RWPE2 (cell line): ENCODE measurements at places on chromosomes 12 and 14.
A peak's percentile ranks its signal among the peaks of the same experiment; 100 is the strongest.

DNA sequence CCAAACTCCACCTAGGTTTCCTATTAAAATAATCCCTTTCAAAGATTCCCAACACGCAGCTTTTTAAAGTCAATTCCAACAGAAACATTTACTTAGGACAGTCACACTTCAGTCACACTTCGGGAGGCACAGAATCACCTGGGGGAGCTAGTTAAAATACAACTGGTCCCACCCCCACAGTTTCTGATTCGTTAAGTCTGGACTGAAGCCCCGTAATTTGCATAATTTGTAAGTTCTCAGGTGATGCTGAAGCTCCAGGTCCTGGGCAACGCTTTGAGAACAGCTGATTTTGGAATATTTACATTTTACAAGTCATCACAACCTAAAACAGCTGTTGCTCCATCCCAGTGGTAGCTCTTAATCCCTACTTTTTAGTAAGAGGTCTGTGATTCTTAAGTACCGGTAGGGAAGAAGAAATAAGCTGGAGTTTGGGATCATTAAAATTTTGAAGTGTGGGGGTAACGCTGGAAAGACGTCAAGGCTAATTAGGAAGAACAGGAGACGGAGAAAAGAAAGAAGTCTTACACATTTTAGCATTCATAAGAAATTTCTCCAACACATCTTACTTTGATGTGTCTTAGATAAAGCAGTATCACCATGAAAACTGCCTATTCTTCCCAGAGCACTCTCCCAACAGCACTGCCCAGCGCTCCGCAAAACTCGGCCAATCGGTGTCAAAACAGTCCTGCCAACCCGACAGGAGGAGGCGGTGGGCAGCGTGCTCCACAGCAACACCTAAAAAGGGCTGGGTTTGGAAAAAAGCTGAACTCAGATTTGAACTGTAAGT lies 1.1 kb downstream of the IPO8 start:
- H3K4me1 ChIP-seq, result peaks cover 10% of the 10 kb centered on the region
- DNase-seq, result no peak
- no peaks in the 10 kb centered on the region for H3K27me3 ChIP-seq
- 0 out of 2 replicates have a peak, but pooled peaks cover 6% of the 10 kb centered on the region for H3K36me3 ChIP-seq
- H3K4me3 ChIP-seq, result peak overlapping the region; percentile 64

GRCh38 chr12:125856896-125857295 lies 791.7 kb downstream of the AACS start:
- no peak overlapping the region for H3K27ac ChIP-seq
- no peaks in the 10 kb centered on the region for H3K4me1 ChIP-seq
- H3K36me3 ChIP-seq, result no peaks in the 10 kb centered on the region
- H3K4me3 ChIP-seq, result no peak overlapping the region
- H3K27me3 ChIP-seq, result no peaks in the 10 kb centered on the region
- DNase-seq, result no peak

DNA sequence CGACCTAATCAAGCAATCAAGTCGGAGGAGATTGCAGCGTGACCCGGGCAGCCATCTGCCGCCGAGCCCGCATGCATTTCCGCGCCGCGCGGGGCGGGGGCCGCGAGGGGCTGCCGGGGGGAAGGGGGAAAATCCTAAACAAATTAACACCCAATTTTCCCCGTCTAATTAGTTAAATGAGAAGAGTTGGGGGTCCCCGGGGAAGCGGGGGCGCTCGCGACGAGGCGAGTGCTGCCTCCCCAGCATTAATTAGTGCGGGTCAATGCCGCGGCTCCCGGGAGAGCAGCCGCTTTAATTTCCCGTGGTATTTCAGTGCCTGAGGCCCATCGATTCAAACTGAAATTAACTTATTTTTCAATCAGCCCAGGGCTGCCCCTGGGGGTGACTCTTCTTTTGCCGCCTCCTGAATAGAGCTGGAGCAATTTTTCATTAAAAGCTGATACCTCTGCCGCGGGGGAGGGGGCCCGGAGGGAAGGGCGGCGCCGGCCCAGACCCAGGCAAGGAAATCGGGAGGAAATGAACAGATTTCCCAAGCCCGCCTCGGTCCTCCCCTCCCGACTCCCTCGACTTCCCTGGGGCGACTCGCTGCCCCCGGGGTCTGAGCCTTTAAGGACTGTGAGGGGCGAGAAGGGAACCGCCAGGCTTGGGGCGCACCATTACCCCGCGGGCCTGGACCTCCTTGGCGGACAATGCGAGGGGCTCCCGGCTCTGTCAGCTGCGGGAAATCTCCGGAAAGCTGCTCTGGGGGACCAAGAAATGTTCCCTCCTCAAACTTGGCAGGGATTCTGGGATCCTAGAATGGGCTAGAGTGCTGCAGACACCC lies 18.9 kb downstream of the VSX2 start:
- DNase-seq, result no peak
- H3K4me1 ChIP-seq, result peaks cover 6% of the 10 kb centered on the region
- H3K27me3 ChIP-seq, result peaks cover 12% of the 10 kb centered on the region
- peak overlapping the region; percentile 37 for H3K4me3 ChIP-seq
- no peak overlapping the region for H3K27ac ChIP-seq

DNA sequence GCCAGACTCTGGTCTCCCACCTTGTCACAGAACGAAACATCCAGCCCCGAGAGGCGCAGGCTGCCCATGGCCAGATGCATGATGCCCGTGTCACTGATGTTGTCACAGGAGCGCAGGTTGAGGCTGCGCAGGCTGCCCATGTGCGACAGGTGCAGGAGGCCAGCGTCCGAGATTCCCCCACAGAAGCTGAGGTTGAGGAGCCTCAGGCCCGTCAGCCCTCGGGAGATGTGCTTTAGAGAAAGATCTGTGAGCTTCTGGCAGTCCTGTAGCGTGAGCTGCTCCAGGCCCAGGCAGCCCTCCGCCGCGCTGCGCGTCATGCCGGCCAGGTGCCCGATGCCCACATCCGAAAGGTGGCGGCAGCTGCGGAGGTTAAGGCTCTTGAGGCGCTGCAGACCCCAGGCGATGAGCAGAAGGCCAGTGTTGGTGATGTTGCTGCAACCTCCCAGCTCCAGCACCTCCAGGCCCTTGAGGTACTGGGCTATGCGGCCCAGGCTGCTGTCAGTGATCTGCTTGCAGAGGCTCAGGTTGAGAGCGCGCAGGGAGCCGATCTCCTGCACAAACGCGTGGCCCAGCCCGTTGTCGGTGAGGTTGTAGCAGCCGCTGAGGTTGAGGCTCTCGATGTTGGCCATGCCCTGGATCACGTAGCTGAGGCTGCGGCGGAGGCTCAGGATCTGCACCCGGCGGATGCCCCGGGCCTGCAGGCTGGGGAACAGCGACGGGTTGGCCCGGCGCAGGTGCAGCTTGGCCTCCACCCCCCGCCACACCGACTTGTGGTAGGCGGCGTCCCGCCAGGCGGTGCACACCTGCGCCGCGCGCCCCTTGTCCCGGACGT lies 991 bp downstream of the FBXL14 start:
- peak; percentile 81 for DNase-seq
- H3K27me3 ChIP-seq, result no peaks in the 10 kb centered on the region
- peak overlapping the region; percentile 100 for H3K4me3 ChIP-seq
- H3K36me3 ChIP-seq, result peaks cover 7% of the 10 kb centered on the region; the same call in 1 of the 2 replicates
- peak overlapping the region; percentile 83 for H3K27ac ChIP-seq

DNA sequence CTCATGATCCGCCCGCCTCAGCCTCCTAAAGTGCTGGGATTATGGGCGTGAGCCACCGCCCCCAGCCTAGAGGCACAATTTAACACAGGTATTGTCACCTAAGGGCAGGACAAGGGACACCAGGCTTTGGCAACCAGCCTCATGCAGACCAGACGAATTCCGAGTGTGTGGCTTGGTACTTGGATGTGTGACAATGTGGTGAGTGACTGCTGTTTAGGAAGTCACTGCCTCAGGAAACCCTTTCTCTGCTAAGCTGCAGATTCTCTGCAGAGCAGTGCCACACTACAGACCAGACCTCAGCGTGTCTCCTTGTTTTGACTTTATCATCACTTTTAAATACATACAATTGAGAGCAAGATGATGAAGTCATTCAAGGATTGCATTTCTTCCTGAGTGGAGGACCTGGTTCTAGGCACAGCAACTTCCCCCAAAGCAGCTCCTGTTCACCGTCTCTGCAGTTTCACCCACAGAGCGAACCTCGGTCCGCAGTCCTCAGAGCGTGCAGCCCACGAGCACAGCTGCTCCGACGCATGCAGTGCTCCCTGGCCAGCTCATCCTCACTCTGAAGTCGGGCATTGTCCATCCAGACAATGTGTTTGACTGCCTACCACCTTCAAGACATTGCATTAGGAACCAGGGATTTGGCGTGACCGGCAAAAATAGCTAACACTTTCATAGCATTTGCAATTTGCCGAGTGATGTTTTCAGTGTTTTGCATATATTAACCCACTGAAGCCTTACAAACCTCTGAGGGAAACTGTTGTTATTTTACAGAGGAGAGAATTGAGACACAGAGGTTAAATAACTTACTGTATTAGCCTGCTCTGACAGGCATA lies 235.2 kb downstream of the CHST11 start:
- peaks cover 7% of the 10 kb centered on the region for H3K4me1 ChIP-seq
- H3K27me3 ChIP-seq, result no peaks in the 10 kb centered on the region
- H3K36me3 ChIP-seq, result no peaks in the 10 kb centered on the region
- no peak overlapping the region for H3K4me3 ChIP-seq

DNA sequence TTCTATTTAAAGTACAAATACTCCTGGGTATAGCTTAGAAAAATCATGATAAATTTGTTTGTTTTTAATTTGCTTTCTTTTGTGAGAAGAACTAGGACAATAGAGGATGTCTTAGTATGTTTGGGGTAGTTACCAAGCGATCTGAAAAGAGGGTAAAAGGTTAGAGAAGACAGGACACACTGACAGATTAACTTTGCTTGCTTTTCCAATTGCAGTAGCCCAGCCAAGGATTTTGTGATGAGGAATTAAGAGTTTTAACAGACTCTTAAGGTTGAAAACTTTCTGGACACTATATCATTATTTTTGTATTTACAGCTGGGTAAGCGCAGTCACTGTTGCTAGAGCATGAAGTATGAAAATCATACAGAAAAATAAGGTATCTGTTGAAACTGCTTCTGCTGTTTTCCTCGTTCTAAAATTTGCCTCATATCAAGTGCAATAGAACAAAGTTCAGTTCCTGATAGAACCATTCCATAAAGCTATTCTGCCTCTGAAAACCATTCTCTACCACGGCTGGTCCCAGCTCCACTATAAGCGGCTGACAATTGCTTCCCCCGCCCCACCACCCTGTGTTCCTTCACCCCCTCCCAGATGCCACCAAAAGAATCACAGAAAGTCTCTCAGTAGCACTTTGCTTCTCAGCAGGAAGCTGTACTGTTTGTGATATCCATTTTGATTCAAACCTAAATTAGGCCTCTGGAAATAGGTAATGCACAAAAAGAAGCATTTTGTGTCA lies 413.4 kb downstream of the BCAT1 start:
- no peaks in the 10 kb centered on the region for H3K4me1 ChIP-seq
- H3K27me3 ChIP-seq, result no peaks in the 10 kb centered on the region
- H3K4me3 ChIP-seq, result no peak overlapping the region
- H3K36me3 ChIP-seq, result no peaks in the 10 kb centered on the region
- H3K27ac ChIP-seq, result no peak overlapping the region

- H3K36me3 ChIP-seq, result no peaks in the 10 kb centered on the region
- H3K4me1 ChIP-seq, result no peaks in the 10 kb centered on the region
- H3K27me3 ChIP-seq, result peaks cover 10% of the 10 kb centered on the region
- DNase-seq, result no peak
Measured at GRCh38 chr12:45124485-45125155, 73.7 kb upstream of the DBX2 start.

DNA sequence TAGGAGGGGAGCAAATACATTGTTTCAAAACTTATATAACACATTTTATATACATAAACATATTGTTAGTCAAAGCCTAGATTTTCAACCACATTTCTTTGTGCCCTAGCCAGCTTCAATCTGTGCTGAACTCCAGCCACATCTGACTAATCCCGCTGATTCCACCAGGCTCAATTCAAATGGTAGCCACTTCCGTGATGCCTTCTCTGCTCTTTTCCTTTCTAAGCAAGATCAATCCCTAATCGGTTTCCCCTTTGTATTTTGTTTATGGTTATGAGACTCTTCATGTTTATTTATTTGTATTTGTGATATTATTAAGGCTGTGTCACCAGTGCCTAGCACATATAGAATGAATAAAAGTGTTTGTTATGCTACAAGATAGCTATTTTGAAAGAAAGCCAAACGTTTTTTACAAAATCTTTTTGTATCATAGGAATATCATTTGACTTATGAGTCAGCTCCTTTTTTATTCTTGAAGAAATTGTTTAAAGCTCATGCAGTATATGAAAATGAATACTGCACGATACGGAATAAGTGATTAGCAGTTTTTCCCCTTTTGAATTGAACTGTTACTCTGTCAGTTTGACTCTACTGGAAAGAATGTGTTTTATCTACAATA lies 110.2 kb downstream of the PLEKHA5 start:
- no peak for DNase-seq
- H3K4me3 ChIP-seq, result no peak overlapping the region
- no peaks in the 10 kb centered on the region for H3K27me3 ChIP-seq
- no peaks in the 10 kb centered on the region for H3K4me1 ChIP-seq

GRCh38 chr12:131092901-131093603 lies 139.3 kb downstream of the ADGRD1 start:
- DNase-seq, result no peak
- H3K27ac ChIP-seq, result no peak overlapping the region

GRCh38 chr14:48454887-48455286 lies 779.5 kb upstream of the MDGA2 start:
- peaks cover 16% of the 10 kb centered on the region for H3K27me3 ChIP-seq
- no peak for DNase-seq
- no peak overlapping the region for H3K4me3 ChIP-seq
- no peaks in the 10 kb centered on the region for H3K4me1 ChIP-seq
- H3K36me3 ChIP-seq, result no peaks in the 10 kb centered on the region
- no peak overlapping the region for H3K27ac ChIP-seq

GRCh38 chr14:101234244-101234937 lies 326.9 kb upstream of the DIO3 start:
- H3K4me3 ChIP-seq, result no peak overlapping the region
- peak; percentile 52 for DNase-seq
- H3K27me3 ChIP-seq, result no peaks in the 10 kb centered on the region
- H3K27ac ChIP-seq, result no peak overlapping the region
- H3K36me3 ChIP-seq, result no peaks in the 10 kb centered on the region

DNA sequence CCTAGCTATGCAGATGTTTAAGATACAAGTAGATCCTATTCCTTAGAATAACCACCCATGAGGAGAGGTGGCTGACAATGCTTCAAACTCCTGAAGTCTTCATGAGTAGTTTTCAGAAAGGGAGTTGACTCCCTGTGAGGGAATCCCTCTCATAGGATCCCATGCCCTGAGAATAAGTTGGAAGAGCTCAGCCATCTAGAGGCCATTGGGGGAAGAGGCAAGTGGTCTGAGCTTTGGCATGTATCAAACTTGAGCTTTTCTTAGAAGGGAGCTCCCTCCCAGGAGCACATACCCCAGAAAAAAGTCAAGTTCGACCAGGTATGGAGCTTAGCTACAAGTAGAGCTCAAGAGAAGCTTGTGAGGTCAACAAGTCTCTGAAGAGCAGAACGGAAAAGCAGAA lies 165.7 kb upstream of the RBM19 start:
- peaks cover 4% of the 10 kb centered on the region for H3K27me3 ChIP-seq
- DNase-seq, result no peak
- no peaks in the 10 kb centered on the region for H3K36me3 ChIP-seq
- H3K4me1 ChIP-seq, result no peaks in the 10 kb centered on the region

DNA sequence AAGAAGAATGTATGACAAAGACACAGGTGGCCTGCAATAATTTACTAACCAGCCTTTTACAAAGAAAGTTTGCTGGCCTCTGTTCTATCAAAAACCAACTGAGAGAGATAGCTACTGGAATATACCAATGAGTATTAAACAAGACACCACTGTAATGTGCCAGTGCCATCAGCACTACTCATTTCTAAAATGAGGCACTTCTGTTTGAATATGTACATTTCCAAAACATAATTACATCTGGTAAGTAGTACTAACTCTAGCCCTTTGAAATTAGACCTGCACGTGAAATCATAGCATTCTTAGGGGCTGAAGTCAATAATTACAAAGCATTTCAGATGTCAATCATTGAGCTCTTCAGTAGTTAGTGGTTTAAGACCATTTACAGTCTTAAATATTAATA lies 6.9 kb upstream of the SYCP3 start:
- no peaks in the 10 kb centered on the region for H3K27me3 ChIP-seq
- peaks cover 35% of the 10 kb centered on the region for H3K36me3 ChIP-seq
- no peak for DNase-seq
- H3K4me1 ChIP-seq, result no peaks in the 10 kb centered on the region
